ENCODE measurements at places on chromosomes 3 and 15.

GRCh38 chr3:15096046-15096445 lies 2.9 kb downstream of the RBSN start:
- no peak for DNase-seq

DNA sequence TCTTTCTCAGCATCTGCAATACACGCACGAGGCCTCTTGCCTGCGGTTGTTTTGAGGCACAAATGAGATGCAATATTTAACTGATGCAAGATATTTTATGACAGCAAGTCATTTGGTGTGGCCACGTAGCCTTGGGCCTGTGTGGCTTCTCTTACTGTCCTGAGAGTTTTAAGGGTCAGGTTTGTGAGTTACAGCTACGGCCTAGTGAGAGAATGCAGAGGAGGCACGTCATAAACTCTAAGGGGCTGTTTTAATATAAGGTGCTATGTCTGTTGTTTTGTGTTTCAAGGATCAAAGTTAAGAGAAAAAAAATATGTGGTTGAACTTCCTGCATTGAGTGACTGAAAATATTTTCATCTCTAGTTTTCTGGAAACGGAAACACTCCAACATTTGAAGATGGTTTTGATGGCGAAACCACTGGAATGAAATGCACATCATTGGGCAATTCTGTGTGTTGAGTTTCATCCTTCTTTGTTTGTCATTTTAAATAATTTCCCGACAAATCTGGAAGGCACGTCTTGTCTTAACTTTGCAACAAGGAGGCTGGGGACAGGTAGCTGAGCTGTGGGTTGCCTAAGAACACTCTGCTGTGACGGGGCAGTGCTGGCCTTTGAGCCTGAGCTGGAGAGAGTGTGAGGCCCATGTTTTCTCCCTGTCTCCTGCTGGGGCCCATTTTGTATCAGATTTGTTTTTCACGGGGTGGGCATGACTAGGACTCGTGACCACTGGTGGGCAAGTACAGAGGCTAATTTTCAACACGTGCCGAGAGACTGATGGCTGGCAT lies 5.1 kb downstream of the APBA2 start:
- DNase-seq = no peak

DNA sequence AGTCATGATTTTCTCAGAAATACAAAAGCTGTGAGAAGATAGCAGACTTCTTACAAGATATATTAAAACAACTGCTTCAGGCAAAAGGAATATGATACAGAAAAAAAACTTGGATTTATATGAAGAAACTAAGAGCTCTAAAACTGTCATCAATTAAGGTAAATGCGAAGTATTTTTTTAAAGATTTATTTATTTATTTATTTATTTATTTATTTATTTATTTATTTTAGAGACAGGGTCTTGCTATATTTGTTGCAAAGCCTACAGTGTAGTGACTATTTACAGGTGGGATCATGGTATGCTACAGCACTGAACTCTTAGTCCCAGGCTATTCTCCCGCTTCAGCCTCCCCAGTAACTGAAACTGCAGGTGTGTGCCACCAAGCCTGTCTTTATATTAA lies 274.3 kb upstream of the BCHE start:
- no peak for DNase-seq

DNA sequence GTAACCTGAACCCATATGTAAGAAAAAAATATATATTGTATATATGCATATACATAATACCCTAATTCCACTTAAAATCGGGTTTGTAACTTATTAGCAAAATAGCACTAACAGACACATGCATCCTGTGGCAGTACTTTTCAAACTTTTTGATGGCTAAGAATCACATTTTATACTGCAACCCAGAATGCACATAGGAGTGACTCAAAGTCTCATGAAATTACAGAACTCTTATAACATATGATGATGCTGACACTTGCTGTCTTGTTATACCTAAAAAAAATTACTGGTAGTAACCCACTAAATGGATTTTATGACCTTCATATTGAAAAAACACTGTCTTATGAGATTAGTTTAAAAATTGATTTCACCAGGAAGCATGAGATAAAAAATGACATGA lies 152.4 kb upstream of the FRMD4B start:
- DNase-seq = no peak

- no peak for DNase-seq
These were observed 67.9 kb downstream of the CORO2B start for GRCh38 chr15:68646696-68647095.

- no peak for DNase-seq
These were observed 88.2 kb upstream of the STT3B start for GRCh38 chr3:31444220-31445142.

- no peak for DNase-seq
These were observed 58.8 kb downstream of the ARHGAP31 start for GRCh38 chr3:119352863-119353527.

- no peak for DNase-seq
These were observed 3.4 kb downstream of the HYAL3 start for GRCh38 chr3:50295553-50296431.

GRCh38 chr15:53437985-53438841 lies 321.2 kb downstream of the WDR72 start:
- DNase-seq = no peak

- no peak for DNase-seq
These were observed 82.6 kb upstream of the NANOGP8 start for GRCh38 chr15:35167675-35168074.

- no peak for DNase-seq
These were observed 108.5 kb downstream of the SAMMSON start for GRCh38 chr3:70108072-70108471.

Data from activated CD8-positive, alpha-beta memory T cell treated with anti-CD3 and anti-CD28 coated beads for 24 hours (primary cell).